Central memory CD8-positive, alpha-beta T cell (primary cell): ENCODE measurements at places on chromosomes 4 and X.

- no peak for DNase-seq
Measured at GRCh38 chr4:80412322-80412721, 76.8 kb downstream of the CFAP299 start.

GRCh38 chrX:3415011-3415410, 68.6 kb upstream of the MXRA5 start:
- no peak for DNase-seq

- no peak for DNase-seq
Measured at GRCh38 chr4:75048208-75048879, 115.4 kb downstream of the PARM1 start.

GRCh38 chr4:6548201-6548881, 26.6 kb upstream of the MAN2B2 start:
- DNase-seq = no peak

DNA sequence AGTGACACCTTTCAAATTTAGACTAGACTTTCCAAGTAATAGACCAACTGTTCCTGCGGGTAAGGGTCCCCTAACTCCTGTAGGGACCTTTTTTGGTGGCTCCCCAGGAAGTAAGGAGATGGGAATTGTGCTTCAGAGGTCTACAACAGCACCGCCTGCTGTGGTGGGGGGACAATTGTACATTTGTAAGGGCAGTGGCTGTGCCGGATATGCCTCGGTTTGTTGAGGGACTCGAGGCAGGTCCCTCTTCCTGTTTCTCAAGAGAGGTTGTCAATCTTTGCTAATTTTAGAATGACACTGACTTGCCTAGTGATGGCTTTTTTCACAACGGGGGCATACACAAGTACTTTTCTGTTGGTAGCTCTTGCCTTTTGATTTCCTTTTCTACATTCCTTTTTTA, 15.5 kb upstream of the HSD17B11 start:
- DNase-seq = no peak

- no peak for DNase-seq
Measured at GRCh38 chr4:186943411-186943810, 219.8 kb upstream of the FAT1 start.

GRCh38 chr4:68038272-68038671, 75.0 kb upstream of the TMPRSS11A start:
- no peak for DNase-seq

DNA sequence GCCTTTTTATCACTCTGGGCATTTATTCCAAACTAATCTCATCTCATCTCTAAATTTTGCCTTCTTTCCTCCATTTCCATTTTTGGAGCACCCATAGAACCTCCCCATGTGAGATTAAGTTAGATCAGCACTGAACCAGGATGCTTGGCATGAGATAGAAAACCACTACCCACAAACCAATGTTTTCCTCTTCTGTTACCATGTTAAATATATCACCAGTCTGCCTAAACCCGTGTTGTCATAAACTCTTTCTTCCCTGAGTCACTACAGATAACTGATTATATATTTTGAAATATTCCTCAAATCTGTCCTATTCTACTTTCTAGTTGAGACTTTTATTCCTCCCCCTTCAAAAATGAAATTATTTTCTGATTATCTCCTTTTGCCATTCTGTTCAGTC, 37.6 kb downstream of the GABRB1 start:
- DNase-seq = no peak

GRCh38 chr4:155407480-155407879, 30.7 kb upstream of the MAP9 start:
- DNase-seq = no peak

DNA sequence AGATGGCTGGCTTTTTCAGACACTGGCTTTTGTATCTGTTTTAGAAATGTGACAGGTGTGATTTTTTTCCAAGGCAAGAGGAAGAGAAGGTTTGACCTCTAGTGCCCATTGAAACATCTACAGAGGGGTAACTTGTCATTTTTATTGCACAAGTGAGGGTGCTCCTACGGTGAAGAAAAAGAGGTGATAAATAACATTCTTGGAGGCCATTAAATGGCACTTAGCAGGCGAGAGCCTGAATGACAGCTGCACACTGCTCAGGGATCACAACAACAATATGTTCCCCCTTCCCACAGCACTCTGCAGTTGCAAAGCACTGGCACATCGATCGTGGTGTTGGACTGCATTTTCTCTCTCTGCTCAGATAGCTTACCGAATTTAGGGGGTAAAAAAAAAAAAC, 22.9 kb downstream of the FAM184B start:
- DNase-seq = no peak

- no peak for DNase-seq
Measured at GRCh38 chr4:65515646-65516045, 154.6 kb downstream of the EPHA5 start.

DNA sequence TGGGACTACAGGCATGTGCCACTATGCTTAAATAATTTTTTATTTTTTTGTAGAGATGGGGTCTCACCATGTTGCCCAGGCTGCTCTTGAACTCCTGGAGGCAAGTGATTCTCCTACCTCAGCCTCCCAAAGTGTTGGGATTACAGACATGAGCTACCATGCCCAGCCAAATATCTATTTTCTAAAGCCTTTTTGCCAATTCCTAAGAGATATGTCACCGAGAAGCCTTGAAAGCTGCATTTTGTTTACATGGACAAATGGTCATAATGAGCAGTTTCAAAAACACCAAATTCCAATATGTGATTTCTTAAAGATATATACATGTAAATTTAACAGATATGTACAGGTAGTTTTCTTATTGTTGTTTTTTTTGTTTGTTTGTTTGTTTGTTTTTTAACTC, 33.0 kb upstream of the PGRMC2 start:
- no peak for DNase-seq

DNA sequence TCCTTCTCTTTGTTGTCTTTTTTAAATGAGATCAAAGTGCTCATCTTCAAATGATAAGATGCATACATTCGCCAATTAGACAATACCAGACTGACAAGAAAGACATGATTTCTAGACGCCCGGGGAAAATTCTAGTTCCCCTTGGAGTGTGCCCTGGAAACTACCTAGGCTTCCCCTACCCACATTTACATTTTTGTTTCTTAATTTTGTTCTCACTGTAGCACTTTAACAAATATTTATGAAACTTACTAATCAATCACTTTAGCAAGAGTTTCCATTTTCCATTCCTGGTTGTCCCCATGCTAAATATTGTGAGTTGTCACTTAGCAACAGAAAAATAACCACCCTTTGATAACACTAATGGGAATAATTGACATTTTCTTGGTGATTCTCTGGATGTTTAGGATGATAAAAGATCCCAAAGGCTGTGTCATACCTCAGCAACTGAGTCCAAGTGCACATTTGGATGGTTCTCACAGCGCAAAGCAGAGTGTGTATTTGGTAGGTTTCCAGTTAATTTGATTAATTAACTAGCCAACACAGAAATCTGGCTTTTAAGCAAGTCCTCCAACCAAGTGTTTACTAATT, 69.6 kb downstream of the FGFBP1 start:
- no peak for DNase-seq

DNA sequence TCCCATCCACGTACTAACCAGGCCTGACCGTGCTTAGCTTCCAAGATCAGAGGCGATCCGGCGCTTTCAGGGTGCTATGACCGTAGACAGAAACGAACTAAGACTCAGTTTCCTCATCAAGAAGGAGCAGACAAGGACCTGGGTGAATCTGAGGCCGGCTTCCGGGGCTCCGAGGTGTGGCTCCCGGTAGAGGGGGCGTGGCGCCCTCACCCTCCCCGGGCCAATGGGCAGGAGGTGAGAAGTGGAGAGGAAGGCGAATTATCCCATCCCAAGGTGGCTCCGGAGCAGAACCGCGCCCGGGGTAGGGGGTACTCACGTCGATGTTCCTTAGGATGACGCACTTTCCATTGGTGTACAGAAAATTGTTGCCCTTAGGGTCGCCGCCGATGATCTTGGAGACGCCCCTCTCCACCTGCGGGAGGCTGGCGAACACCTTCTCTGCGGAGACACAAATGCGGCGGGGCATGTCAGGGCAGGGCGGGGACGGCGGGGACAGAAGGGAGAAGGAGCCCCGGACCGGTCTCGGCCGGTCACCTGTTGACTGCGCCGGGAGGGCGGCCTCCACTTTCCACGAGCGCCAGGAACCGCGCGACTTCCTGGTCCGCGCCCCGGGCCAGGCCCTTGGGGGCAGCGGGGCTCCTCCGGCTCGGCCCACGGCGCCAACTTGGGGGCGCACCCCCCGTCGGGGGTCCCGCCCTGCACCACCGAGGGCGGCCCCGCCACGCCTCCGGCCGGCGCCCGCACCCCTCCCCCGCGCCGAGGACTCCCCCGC, 616 bp downstream of the WDR1 start:
- peak; percentile 47 for DNase-seq

DNA sequence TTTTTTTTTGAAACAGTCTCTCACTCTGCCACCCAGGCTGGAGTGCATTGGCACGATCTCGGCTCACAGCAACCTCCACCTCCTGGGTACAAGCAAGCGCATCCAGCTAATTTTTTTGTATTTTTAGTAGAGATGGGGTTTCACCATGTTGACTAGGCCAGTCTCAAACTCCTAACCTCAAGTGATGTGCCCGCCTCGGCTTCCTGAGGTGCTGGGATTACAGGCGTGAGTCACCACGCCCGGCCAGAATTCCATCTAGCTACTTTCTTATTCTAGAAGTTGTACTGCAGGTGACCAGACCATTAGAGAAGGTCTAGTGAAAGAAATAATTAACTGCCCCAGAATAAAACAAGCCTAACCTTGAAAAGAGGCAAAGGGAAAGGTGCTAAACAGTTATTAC, 2.3 kb downstream of the LRBA start:
- DNase-seq = no peak

DNA sequence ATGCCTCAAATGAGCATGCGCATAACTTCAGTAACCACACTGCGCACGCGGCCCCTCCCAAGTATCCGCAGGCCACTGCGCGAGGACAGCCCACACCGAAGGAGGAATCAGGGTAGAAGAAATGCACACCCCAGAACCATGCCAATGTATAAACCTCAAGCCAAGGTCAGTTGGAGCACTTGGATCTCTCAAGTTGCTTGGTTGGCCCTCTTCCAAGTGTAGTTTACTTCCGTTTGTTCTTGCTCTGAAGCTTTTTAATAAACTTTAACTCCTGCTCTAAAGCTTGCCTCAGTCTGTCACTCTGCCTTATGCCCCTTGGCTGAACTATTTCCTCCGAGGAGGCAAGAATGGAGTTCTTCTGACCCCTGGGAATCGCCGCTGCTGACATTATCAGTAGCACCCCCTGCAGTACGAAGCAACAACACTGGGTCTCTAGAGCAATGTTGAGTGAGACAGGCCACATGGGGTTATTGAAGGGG, 22.0 kb upstream of the SPINK2 start:
- DNase-seq = no peak

DNA sequence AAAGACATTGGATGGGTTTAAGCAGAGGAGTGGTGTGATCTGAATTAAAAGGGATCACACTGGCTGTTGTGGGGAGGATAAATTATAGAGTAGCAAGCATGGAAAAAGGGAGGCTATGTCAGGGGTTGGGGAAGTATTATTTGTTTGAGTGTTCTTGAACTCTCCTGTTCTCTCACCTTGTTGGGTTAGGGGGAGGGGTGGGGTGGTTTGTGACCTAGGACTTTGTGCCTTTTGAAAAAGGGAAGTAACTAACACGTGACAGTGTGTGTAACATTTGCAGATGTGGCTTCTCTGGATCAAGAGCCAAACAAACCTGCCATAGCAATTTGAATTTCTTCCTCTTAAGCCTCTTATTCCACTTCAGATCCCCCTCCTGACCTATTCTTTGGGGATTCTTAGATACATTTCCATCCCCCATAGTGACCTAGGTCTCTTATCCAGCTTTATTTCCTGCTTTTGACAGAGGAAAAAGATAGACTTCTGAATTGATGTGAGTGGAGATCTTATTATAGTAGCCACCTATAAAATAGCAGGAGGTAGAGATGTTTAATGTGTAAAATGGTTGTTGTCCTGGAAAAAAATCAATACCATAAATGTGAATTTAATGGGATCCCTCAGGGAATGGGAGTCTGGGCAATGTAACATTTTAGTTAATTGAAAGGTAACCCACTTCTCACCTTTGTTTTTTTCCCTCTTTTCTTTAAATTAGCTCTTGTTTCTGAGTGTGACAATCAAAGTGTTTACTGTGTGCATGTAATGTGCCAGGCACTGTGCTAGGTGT, 120.4 kb downstream of the CT47B1 start:
- DNase-seq = no peak

DNA sequence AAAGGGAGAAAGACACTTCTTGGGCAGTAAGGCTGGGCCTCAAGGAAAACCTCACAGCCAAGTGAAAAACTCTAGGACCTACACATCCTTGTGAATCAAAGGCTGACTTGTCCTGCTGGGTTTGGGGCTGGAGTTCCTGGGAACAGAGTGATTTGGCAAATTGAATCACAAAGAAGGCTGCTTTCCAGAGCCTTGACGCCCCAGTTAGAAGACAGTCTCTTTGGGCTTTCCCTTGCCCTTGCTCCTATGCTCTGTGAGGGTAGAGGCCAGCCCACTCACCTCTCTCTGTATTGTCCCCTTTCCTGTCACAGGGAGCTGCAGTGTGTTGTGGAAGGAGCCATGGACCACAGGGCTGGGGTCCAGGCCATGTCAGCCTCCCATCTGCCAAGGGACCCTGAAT, 9.6 kb downstream of the AMER1 start:
- no peak for DNase-seq

GRCh38 chr4:43353552-43353951, 461.0 kb downstream of the GRXCR1 start:
- DNase-seq = no peak

- DNase-seq = no peak
Measured at GRCh38 chr4:118076958-118077766, 42.9 kb downstream of the NDST3 start.

DNA sequence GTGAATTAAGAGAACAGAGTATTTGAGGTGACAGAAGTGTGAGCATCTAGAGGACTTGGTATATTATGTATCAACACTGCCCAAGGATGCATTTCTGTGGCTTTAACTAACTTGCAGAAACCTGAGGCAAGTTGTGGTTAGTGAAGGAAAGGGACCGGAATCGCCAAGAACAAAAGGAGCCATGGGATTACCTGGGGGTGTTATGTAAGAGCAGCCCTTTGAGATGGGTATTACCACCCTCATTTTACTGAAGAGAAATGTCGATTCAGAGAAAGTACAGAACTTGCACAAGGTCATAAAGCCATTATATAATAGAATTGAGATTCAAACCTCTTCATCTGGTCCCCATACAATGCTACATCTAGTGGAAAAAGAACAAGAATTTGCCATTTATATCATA, 14.3 kb downstream of the TENM3 start:
- DNase-seq = no peak

GRCh38 chrX:47593522-47593921, 11.3 kb downstream of the TIMP1 start:
- no peak for DNase-seq

- no peak for DNase-seq
Measured at GRCh38 chrX:69034451-69034850, 130.8 kb downstream of the PJA1 start.

DNA sequence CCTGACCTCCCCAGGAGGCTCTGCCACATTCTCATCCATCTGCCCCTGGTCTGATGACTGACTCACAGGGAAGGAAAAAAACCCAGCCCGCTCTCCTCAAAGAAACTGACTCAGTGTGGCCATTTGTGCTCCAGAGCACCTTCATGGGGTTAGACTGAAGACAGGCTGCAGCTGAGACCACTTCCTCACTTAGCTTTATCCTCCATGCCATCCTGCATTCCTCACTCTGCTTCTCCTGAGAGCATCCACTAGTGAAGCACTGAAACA, 35.9 kb upstream of the HPSE start:
- DNase-seq = no peak
